ENCODE measurements at places on chromosomes 1 and 21. TPM values are rescaled to one million over a fixed set of nuclear protein-coding genes. Genes with fewer than 3 reads are reported as not detected.

AXDND1 gene
- total RNA-seq: 1.4 TPM

GRCh38 chr1:207919523-207920170, 8.7 kb upstream of the CD34 start:
- H3K27ac ChIP-seq: no peak overlapping the region
- no peak for DNase-seq
- no peaks in the 10 kb centered on the region for H3K36me3 ChIP-seq
- peaks cover 40% of the 10 kb centered on the region for H3K27me3 ChIP-seq
- no peak overlapping the region for H3K4me3 ChIP-seq
- H3K4me1 ChIP-seq: no peaks in the 10 kb centered on the region

DNA sequence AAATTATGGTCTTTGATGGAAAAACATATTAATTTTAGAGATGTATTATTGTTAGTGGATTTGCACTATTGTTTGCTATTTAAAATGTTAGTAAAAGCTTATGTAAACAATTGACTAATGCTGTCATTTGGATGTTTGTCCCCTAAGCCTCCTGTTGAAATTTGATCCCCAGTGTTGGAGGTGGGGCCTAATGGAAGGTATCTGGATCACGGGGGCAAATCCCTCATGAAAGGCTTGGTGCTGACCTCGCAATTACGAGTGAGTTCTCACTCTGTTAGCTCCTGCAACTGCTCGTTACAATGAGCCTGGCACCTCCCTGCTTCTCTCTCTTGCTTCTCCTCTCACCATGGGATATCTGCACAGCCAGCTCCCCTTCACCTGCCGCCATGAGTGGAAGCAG, 14.3 kb downstream of the TMEM35B start:
- peaks cover 6% of the 10 kb centered on the region for H3K4me1 ChIP-seq
- H3K27me3 ChIP-seq: peaks cover 5% of the 10 kb centered on the region
- H3K36me3 ChIP-seq: peaks cover 2% of the 10 kb centered on the region
- DNase-seq: no peak
- H3K4me3 ChIP-seq: no peak overlapping the region

- H3K4me3 ChIP-seq: no peak overlapping the region
- H3K27ac ChIP-seq: no peak overlapping the region
- peaks cover 23% of the 10 kb centered on the region for H3K27me3 ChIP-seq
- H3K36me3 ChIP-seq: no peaks in the 10 kb centered on the region
These were observed 100.7 kb upstream of the SLC25A33 start for GRCh38 chr1:9438431-9439073.

DNA sequence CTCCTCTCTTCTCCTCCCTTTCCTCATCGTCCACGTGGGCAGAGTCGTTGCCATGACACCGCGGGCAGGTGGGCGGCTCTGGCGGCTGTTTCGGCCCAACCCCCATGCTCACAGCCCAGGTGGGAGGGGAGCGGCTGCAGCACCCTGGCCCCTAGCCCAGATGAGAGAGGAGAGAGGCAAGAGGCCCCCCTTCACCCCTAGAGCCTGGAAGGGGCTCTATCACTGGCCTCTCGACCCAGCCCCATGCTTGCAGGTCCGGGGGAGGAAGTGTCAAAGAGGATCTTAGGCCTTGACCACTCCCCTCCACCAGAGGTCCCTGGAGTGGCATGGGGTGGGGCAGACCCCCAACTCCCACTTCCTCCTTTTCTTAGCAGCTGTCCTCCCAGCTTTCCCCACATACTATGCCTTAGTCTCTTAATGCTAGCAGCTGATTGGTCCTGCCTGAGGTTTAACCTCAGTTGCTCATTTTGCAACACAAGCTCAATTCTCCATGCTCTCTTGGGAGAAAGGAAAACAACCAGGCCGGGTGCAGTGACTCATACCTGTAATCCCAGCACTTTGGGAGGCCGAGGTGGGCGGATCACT, 10.4 kb downstream of the DLGAP3 start:
- no peak for DNase-seq
- H3K4me3 ChIP-seq: no peak overlapping the region
- no peaks in the 10 kb centered on the region for H3K36me3 ChIP-seq
- H3K4me1 ChIP-seq: no peaks in the 10 kb centered on the region
- H3K27me3 ChIP-seq: peaks cover 20% of the 10 kb centered on the region
- no peak overlapping the region for H3K27ac ChIP-seq

DNA sequence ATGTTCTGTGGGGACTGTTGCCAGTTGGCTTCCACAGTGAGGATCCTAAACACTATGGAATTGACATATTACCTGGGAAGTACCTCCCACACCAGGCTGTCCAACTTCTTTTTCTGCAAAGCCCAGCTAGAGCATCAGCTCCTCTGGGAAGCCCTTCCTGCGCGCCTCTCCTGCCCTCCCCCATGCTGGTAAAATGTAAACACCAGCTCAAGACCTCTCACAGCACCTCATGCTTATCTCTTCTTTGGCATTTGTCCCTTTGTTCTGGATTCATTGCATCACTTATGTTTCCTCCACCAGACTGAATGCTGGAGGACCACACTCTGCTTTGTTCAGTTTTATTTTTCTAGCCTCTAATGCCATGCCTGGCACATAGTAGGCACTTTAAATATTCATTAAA, 172.1 kb downstream of the HHAT start:
- H3K27ac ChIP-seq: no peak overlapping the region
- H3K4me1 ChIP-seq: no peaks in the 10 kb centered on the region
- H3K36me3 ChIP-seq: no peaks in the 10 kb centered on the region
- no peak for DNase-seq
- peaks cover 2% of the 10 kb centered on the region for H3K27me3 ChIP-seq

GRCh38 chr1:245684166-245684565, 529.4 kb downstream of the KIF26B start:
- no peak for DNase-seq
- H3K27ac ChIP-seq: no peak overlapping the region
- H3K36me3 ChIP-seq: no peaks in the 10 kb centered on the region
- H3K4me3 ChIP-seq: no peak overlapping the region
- no peaks in the 10 kb centered on the region for H3K4me1 ChIP-seq
- H3K27me3 ChIP-seq: no peaks in the 10 kb centered on the region

DNA sequence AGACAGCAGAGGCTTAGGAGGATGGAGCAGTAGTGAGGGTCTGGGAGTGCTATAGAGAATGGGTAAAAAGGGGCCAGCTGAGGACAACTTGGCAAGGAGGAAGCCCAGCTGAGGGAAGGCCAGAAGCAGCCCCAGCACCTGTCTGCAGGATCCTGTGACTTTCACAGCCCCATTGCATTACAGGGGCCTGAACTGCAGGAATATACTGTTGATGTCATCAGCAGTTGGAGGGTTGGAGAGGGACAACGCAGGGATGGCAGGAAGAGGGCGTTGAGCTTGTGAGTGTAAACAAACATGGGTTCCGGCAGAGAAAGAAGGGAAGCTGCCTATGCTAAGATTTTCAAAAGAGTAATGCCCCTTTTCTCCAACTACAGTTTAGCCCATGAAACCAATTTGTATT, 628.5 kb downstream of the SMYD3 start:
- H3K4me1 ChIP-seq: no peaks in the 10 kb centered on the region
- no peak overlapping the region for H3K4me3 ChIP-seq
- no peak overlapping the region for H3K27ac ChIP-seq
- DNase-seq: no peak

- no peak for DNase-seq
- H3K4me3 ChIP-seq: no peak overlapping the region
- H3K4me1 ChIP-seq: no peaks in the 10 kb centered on the region
- peaks cover 11% of the 10 kb centered on the region for H3K27me3 ChIP-seq
- no peaks in the 10 kb centered on the region for H3K36me3 ChIP-seq
- H3K27ac ChIP-seq: no peak overlapping the region
These were observed 17.1 kb upstream of the PROK1 start for GRCh38 chr1:110433803-110434202.

DNA sequence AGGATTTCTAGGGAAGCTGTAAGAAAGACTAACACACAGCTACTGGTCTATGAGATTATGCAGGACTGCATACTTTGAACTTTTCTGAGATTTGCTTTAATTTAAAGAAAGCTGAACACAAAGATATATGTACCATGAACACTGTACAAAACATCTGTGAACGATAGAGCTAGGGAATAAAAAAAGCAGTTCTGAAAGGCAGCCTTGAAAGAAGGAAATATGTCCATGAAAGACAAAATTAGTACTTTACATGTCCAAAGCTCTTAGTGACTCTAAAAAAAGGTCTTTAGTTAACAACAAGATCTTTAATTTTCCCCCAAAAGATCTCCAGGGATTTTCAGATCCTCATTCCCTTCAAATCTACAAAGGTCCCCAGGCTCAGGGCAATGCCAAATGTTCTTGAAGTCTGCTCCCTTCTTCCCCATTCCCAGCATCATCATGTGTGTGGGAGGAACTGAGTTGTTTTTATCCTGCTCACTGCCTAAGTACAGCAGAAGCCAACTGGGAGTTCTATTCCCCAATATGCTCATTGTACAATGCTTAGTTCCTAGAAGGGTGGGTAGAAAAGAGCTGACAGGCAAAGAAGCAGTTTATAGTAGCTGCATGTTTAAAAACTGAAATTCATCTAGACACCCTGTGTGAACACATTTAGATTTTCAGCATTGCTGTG, 60.1 kb upstream of the PTCH2 start:
- no peak overlapping the region for H3K4me3 ChIP-seq
- DNase-seq: no peak
- H3K4me1 ChIP-seq: no peaks in the 10 kb centered on the region
- no peaks in the 10 kb centered on the region for H3K36me3 ChIP-seq

GRCh38 chr1:42730988-42731387, 9.0 kb downstream of the CLDN19 start:
- no peak overlapping the region for H3K27ac ChIP-seq
- no peak overlapping the region for H3K4me3 ChIP-seq
- no peaks in the 10 kb centered on the region for H3K36me3 ChIP-seq
- H3K4me1 ChIP-seq: no peaks in the 10 kb centered on the region
- peak; percentile 38 for DNase-seq

GRCh38 chr1:93014168-93014567, 52.9 kb upstream of the DIPK1A start:
- no peaks in the 10 kb centered on the region for H3K36me3 ChIP-seq
- peaks cover 13% of the 10 kb centered on the region for H3K4me1 ChIP-seq
- H3K4me3 ChIP-seq: no peak overlapping the region
- H3K27me3 ChIP-seq: peaks cover 17% of the 10 kb centered on the region

GRCh38 chr1:53338423-53338822, 10.6 kb upstream of the LRP8 start:
- no peak for DNase-seq

HTR6 gene
- not detected for total RNA-seq

RASSF5 gene
- total RNA-seq: 195 TPM

- DNase-seq: no peak
- H3K4me1 ChIP-seq: no peaks in the 10 kb centered on the region
- H3K4me3 ChIP-seq: no peak overlapping the region
- no peak overlapping the region for H3K27ac ChIP-seq
- H3K27me3 ChIP-seq: no peaks in the 10 kb centered on the region
These were observed 63.6 kb downstream of the NEK7 start for GRCh38 chr1:198220428-198220827.

DNA sequence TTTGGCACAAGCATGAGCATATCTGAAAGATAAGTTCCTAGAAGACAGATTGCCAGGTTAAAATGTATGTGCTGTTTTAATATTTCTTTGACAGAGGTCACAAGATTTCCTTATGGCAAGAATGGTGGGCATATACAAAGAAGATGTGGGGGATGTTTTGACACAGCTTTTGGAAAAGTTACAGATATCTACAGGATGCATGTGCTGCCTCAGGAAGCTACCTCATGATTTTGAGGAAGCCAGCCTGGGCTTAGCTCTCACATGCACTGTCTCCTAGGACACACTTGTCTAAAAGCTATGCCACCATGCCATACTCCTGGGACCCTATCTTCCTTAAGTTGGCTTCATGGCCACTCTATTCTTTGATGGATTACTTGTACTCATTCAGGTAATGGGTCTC, 99.9 kb downstream of the C1orf94 start:
- no peak overlapping the region for H3K27ac ChIP-seq
- H3K4me3 ChIP-seq: no peak overlapping the region
- no peaks in the 10 kb centered on the region for H3K36me3 ChIP-seq

SHISAL2A gene
- 7.9 TPM for total RNA-seq
